Mesenteric fat pad (tissue), 1 donor: ENCODE measurements at places on chromosomes 4 and X.

- no peak for DNase-seq
Observed at GRCh38 chr4:80365928-80366327, 30.4 kb downstream of the CFAP299 start.

GRCh38 chr4:184267673-184268583 is 50.3 kb upstream of the ENPP6 start:
- DNase-seq = no peak

GRCh38 chr4:3715061-3715854 is 50.9 kb upstream of the ADRA2C start:
- no peak for DNase-seq

GRCh38 chr4:109820563-109820962 is 5.0 kb downstream of the GAR1 start:
- no peak for DNase-seq

DNA sequence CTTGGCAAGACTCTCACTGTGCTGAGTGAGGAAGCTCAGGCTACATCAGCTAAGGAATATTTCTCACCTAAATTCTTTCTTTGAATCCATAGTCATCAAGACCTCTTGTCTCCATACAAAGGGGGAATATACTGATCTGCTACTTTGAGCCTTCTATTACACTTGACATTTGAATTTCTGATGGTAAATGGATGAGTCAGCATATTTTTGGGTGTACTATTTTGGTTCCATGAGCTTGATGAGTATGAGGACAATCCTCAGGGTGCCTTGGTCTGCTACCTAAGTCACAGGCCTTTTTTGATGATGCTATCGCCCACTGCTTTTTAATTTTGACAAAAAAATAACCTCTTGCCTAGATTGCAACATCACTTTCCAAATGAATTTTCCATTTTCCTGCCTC is 415.7 kb downstream of the PPP1R2C start:
- DNase-seq = no peak

- DNase-seq = no peak
Observed at GRCh38 chrX:41921492-41922430, 1.6 kb downstream of the CASK start.

- no peak for DNase-seq
Observed at GRCh38 chr4:85210353-85210752, 243.9 kb upstream of the WDFY3 start.

DNA sequence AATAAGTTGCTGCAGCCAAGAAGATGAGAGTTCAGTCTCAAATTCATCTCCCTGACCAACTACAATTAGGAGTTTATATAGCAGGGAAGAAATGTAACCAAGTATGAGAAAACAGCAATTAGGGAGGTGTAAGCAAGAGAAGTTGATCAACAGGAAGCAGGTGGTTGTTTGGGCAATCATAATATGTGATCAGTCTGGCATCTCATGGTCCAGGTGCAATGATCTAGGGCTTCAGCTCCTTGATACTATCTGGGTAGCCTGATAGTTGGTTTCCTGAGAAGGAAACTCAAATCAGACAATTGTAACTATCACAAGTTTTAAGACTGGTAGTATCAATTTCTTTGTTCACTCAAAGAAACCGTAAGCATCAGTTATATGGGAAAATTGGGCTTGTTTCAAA is 1574.3 kb upstream of the PABPC4L start:
- no peak for DNase-seq

DNA sequence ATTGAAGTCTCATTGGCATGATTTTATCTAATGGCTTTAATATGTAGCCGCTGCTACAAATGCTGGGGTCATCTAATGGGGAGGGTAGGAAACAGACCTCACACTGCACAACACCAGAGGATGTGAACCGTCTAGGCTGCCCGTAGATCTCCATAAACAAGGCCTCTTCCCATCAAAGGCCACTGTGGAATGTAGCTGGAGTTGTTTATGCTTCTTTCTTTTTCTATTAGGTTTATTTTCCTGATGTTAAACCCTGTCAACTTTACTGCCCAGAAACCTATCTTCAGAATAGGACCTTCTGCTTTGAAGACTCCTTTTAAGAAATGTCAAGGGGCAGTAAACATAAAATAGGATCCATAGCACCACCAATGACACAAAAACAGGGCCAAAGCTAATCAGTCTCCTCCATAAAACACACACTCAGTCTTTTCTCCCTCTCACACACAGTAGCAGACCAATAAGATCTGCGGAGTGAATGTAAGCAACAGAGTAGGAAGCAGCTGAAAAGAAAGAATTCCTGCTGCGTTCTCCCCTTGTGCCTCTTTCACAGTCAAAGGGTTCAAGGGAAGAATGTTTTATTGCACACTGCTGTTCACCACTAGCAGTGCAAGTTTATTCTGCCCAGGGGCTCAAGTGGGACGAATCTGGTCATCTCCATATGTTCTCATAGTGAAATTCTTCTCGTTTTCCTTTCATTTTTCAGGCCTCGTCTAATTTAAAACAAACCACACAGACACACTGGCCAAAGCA is 72.2 kb downstream of the MAML3 start:
- no peak for DNase-seq

DNA sequence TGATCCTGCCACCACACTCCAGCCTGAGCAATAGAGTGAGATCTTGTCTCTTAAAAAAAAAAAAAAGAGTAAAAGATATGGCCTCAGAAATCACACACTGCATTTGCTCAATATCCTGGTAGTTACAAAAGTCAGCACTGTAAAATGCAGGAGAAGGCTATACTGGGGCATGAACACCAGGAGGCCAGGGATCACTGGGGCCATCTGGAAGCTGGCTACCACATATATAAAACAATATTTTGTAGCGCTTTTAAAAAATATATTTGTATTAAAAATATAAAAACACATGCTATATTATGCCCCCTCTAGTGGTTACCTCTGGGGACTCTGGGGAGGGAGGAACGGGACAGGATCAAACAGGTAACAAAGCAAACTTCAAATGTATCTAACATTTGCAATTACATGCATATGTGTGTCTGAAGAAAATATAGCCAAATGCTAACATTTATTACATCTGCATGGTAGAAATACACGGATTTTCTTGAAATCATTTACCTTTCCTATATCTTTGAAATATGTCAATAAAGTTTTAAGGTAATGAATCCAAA is 4.0 kb downstream of the C4orf46 start:
- no peak for DNase-seq

GRCh38 chr4:123234955-123235354 is 161.6 kb upstream of the SPRY1 start:
- DNase-seq = no peak
